ENCODE measurements at places on chromosomes 12 and 14. TPM values are rescaled to one million over a fixed set of nuclear protein-coding genes. Genes with fewer than 3 reads are reported as not detected.

GRCh38 chr12:122124370-122124769 is 45.8 kb downstream of the MLXIP start:
- no peak for DNase-seq

SYT1 gene
- not detected for total RNA-seq

DNA sequence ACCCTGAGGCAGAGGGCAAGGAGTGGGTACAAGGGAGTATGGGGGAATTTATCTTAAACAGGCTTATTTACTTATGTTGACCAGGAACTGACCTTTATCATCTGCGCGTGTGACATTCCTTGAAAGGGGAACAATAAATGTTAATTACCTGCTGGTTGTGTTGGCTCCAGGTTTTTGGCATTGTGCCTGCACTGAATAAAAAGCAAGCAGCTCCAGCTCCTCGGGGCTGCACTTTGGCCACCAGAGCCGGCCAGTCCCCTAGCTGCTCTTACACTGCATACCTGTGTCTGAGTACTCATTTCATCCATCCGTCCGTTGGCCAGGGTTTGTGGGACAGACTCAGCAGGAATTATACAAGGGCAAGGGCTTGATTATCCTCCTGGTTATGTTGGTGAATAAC is 68.8 kb upstream of the GTF2A1 start:
- DNase-seq, result no peak

DNA sequence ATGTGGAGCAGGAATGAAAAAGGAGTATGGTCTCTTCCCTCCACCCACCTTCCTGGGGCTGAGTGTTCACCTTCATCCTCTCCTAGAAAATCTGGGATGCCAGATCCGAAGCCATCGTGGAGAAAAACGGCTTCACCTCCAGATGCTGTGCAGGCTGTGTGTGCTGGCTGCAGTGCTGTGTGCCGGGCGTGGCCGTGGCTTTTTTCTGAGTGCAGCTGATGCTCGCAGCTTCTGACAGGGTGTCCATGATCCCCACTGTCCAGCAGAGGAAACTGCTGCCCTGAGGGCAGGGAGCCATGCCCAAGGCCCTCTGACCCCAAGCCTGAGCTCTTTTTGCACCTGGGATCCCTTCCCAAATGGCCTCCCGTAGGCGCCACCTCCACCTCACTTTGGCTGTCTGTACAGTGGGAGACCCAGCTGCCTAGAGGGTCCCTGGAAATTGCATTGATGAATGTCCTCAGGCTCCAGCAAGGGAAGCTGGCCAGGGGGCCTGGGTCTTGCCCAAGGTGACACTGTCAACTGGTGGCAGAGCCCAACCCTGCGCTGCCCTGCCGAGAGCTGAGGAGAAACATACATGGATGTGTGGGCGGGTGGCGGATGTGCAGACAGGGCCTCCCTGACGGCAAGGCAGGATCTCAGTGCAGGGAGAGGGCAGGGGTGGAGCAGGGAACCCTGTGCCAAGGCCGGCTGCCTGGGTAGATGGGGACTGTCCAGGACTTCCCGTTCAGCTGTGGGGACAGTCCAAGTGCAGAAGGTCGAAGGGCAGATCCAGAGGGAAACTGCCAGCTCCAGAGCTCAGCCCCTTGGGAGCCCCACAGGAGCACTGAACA is 53.3 kb downstream of the BEGAIN start:
- no peak for DNase-seq

- no peak for DNase-seq
These were observed 15.5 kb upstream of the KRR1 start for GRCh38 chr12:75526655-75527511.

DNA sequence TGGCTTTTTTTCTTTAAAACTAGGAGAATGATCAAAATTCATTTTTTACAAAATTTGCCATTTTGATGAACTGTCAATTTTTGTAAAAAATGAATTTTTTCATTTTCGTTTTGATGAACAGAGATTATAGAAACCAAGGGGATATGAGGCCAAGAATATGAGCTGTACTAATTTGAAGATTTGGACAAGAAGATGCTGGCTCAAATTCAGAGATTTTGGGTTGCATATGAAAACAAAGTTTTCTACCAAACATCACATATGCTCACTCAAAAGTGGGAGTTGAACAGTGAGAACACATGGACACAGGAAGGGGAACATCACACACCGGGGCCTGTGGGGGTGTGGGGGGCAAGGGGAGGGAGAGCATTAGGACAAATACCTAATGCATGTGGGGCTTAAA is 230.7 kb downstream of the SNAPC1 start:
- DNase-seq, result no peak

DNA sequence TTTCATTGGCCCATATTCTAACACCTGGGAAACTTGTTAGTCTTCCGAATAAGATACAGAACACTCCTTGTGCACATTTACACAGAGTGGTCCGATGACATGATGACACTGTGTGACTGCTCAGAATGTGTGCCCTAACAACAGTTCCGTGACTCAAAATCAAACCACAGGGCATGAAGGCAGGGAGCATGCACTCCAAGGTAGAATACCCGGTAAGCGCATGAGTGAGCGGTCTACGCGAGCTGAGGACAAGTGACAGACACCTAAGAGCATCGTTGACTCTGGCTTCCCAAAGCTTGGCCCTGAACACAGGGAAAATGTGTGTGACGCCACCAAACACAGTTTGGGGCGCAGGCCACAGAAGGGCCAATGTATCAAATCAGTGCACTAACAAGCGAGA is 18.6 kb downstream of the CLIP1 start:
- DNase-seq, result no peak

PGF gene
- total RNA-seq, result not detected

- DNase-seq, result no peak
These were observed 133.5 kb downstream of the KCNK10 start for GRCh38 chr14:88189417-88190191.

GLS2 gene
- 10.9 TPM for total RNA-seq

GRCh38 chr12:130418251-130418650 is 80.6 kb downstream of the PIWIL1 start:
- DNase-seq, result no peak

DNA sequence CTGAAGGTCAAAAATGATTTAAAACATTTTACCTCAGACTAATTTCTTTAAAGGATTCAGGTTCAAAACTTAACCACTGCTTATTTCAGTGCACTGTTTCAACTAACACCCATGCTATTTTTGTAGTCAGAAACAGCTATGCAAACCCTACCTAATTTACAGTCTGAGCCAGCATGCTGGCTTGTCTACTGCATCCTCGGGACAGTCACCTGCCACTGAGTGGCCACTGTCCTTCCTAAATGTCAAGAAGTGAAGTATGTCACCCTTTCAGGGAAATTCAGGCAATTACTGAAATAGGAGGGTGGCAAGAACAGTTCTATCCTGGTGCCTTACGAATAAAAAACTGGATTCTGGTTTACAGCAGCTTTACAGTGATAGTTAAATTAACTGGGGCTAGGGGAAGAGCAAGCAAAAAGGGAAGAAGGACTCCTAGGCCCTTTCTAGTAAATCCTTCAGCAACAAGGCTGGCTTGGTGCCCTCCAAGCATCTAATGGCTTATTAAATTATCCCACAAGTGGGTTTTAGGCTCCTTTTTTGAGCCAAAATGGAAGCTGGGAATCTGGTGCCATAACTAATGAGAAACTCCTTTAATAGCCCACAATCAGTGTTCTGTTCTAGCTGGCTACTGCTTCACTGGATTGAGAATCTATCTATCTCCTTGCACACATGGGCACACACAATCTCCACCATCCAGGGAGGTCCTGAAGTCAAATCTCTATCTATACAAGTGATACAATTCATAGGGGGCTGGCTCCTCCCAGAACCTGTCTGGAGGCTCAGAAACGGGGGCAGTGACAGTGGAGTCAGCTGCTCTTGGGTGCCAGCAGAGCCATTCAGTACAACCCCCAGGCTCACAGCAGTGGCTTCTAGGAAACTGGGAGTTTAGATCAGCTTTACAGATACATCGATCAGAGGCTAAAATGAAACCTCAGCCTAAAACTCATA is 43.4 kb downstream of the SH2B3 start:
- DNase-seq, result no peak

DNA sequence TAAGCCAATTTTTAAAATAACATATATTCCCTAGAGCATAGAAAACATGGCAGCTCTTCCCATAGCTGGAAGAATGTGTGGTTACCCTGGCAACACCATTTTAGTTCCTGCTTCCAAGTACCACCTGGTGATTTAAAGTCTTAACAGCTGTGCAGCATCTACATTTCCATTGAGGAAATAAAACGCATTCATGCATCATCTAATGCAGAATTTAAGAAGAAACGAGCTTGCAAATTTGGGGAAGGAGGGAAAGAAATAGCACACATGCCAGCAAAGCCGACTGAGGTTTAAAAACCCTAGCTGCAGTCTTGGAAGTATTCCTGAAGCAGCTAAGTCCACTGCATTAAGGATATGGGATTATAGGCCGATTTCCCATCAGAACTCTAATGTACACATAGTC is 22.8 kb upstream of the SLC38A2 start:
- no peak for DNase-seq

DNA sequence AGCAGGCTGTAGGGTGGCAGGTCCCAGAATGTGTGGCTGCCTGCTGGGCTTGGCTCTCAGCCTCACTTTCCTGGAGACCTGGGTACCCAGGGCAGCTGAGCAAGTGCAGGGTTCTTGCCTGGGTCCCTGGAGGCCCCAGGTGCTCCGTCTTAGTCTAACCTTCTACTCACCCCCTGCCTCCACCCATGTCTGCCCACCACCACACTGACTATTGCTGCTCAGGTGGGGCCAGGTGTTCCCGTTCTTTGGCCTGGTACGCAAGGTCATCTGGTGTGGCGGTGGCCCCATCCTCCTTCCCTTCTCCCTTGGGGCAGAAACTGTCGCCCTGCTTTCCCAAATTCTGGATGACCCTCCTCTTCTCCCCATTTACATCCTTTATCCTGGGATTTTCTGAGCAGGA is 319.9 kb downstream of the TMEM121 start:
- DNase-seq, result no peak

TMEM132C gene
- total RNA-seq, result not detected

NELL2 gene
- 633 TPM for total RNA-seq

PRR4 gene
- total RNA-seq, result 1.8 TPM

- no peak for DNase-seq
These were observed 15.5 kb upstream of the TCTN2 start for GRCh38 chr12:123655420-123655819.

DNA sequence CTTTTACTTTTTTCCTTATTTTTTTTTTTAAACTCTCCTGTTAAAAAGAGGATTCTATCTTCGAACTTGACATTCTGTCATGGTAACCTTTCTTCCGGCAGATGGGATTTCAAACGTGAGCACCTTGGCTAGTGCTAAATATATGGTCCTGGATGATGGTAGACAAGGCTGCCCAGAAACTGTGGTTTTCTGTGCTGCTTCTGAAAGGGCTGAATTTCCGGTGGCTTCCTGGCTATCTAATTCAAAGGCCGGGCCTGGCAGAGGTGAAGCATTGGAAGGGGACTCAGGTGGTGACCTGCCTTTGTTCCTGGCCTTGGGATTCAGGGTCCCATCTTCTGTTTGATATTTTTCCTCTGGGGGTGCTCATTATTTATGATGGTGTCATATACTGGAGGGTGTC is 118.6 kb upstream of the MYL2 start:
- no peak for DNase-seq

GRCh38 chr14:57737598-57737997 is 128.3 kb downstream of the SLC35F4 start:
- no peak for DNase-seq

- DNase-seq, result no peak
These were observed 122.7 kb upstream of the LMNTD1 start for GRCh38 chr12:25675808-25676207.

AKAP3 gene
- total RNA-seq, result 8.9 TPM

GRCh38 chr12:56224954-56225353 is 812 bp downstream of the NABP2 start:
- DNase-seq, result no peak

CLMN gene
- total RNA-seq, result 2.0 TPM

DEGS2 gene
- total RNA-seq, result not detected

- DNase-seq, result no peak
These were observed 514.1 kb downstream of the ETNK1 start for GRCh38 chr12:23139026-23139425.

- peak; percentile 15 for DNase-seq
These were observed 32.2 kb downstream of the TESC start for GRCh38 chr12:117067016-117067415.

CCDC91 gene
- total RNA-seq, result 84.6 TPM

C3AR1 gene
- 1.5 TPM for total RNA-seq

DNAAF2 gene
- 6.9 TPM for total RNA-seq

DNA sequence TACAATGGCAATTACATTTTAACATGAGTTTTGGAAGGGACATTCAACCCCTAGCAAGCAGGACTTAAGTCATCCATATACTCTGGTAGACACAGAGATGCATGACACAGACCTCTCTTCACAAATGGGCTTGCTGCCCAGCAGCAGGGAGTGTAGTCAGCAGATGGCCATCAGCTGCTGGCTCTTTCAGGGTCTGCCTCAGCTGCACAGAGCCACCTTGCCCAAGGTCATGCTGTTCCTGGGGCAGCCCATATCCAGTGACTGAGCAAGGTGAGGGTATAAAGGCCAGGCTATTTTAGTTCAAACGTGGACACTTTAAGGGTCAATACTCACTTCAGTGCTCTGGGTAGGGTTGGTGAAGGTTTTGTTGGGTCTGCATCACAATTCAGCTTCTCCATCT is 58.3 kb upstream of the JDP2 start:
- no peak for DNase-seq

GRCh38 chr14:101361451-101362433 is 199.6 kb upstream of the DIO3 start:
- no peak for DNase-seq

DNA sequence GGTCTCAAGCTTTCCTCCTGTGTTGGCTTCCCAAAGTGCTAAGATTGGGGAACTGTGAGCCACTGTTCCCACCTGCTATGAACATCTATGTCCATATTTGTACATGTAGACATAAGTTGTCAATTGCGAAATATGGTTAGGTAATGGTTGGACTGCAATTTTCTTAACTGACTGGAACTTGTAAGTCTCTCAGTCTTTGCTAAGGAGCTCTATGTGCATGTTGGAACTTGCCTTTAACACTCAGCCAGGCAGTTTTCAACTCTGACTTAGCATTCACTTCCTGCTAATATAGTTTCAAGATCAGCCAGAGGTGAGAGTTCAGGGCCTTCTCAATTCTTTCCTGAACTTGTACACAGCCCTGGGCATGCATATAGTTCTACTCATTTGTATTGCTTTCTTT is 44.5 kb upstream of the EEA1 start:
- DNase-seq, result no peak

ACOT4 gene
- total RNA-seq, result 1.3 TPM

TOX4 gene
- 86.2 TPM for total RNA-seq

GRCh38 chr12:115871714-115872113 is 405.8 kb downstream of the MED13L start:
- no peak for DNase-seq

GRCh38 chr14:29576927-29577326 is 350.7 kb downstream of the PRKD1 start:
- no peak for DNase-seq

EFS gene
- not detected for total RNA-seq

GRCh38 chr12:89827592-89827991 is 119.0 kb upstream of the ATP2B1 start:
- DNase-seq, result no peak

DNA sequence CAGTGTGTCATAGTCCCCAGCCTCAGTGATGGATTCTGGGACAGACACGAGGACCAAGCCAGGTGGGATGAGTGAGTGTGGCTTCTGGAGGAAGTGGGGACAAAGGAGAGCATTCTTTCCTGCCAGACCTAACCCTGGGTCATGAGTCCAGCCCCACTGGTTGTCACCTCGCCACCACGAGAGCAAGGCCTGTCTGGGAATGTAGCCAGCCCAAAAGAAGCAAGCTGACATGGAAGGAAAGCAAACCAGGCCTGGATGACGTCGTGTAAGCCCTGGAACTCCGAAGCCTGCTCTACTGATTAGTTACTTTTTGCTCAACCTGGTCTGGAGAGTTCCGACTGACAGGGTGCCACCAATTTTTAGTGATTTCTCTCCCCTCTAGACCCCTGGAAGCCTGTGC is 105.9 kb downstream of the SINHCAF start:
- no peak for DNase-seq

LMNTD1 gene
- total RNA-seq, result not detected

All from naive thymus-derived CD8-positive, alpha-beta T cell (primary cell).